Mesothelial cell of epicardium (in vitro differentiated cells): ENCODE measurements at places on chromosomes 11 and 22. TPM values are rescaled to one million over a fixed set of nuclear protein-coding genes. Genes with fewer than 3 reads are reported as not detected.

The OPCML gene
- total RNA-seq: 2.6 to 3.3 TPM (median 3.0 TPM) in 3 replicates

The RBMXL2 gene
- 0.16 to 0.22 TPM (median 0.16 TPM) in 3 replicates for total RNA-seq

The TEF gene
- 10.4 to 10.5 TPM (median 10.4 TPM) in 3 replicates for total RNA-seq

DNA sequence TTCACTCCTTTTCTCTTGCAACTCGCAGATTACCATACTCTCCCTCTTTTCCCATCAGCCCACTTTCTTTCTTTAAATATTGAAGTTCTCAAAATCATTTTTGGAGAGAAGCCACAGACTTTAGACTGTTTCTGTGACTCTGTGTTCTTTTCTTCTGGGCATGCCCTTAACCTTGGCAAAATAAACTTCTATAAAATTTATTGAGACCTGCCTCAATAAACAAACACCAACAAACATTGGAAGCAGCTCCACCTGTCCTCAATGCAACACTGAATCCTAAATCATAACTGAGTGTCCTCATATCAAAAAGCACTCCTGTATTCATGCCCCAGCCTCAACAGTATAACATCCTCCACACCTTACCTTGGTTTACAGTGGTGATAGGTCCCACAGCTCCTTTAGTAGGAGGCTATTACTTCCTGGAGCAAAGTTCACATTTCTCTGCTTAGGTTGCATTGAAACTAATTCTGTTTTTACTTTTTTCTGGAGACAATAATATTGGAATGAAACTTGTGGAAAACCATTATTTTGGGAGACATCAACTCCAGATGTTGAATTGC, 320.0 kb upstream of the LRRC4C start:
- no peak overlapping the region for H3K27ac ChIP-seq
- no peak for DNase-seq
- no peaks in the 10 kb centered on the region for H3K4me1 ChIP-seq
- no peak overlapping the region for H3K4me3 ChIP-seq
- no peaks in the 10 kb centered on the region for H3K36me3 ChIP-seq

DNA sequence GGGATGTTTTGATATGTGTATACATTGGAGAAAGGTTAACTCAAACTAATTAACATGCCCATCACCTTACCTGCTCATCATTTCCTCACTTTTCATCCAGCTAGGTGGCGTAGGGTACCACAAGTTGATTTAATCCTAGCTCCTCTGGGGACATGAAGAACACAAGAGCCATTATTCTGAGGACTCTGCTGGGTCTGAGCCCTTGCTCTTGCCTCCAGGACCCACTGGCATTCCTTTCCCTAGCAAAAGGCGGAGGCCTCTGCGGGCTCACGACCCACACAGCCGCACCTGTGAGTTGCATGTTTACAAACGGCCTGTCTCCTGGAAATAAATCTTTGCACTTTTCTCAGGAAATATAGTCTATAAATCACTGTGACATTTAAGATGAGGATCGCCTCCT, 871.9 kb downstream of the TBC1D22A start:
- no peaks in the 10 kb centered on the region for H3K27me3 ChIP-seq
- DNase-seq: no peak
- H3K36me3 ChIP-seq: no peaks in the 10 kb centered on the region
- H3K4me1 ChIP-seq: no peaks in the 10 kb centered on the region
- no peak overlapping the region for H3K4me3 ChIP-seq
- no peak overlapping the region for H3K27ac ChIP-seq
